Mucosa of gallbladder (tissue), 1 donor: ENCODE measurements at places on chromosomes 1 and 21. TPM values are rescaled to one million over a fixed set of nuclear protein-coding genes. Genes with fewer than 3 reads are reported as not detected.

The PPIAL4G gene
- total RNA-seq: 0.09 TPM

The LRRC53 gene
- total RNA-seq: not detected

- peak; percentile 26 for DNase-seq
Observed at GRCh38 chr1:231612393-231613089, 14.0 kb upstream of the DISC1 start.

The CYP4A11 gene
- total RNA-seq: 14.2 TPM

DNA sequence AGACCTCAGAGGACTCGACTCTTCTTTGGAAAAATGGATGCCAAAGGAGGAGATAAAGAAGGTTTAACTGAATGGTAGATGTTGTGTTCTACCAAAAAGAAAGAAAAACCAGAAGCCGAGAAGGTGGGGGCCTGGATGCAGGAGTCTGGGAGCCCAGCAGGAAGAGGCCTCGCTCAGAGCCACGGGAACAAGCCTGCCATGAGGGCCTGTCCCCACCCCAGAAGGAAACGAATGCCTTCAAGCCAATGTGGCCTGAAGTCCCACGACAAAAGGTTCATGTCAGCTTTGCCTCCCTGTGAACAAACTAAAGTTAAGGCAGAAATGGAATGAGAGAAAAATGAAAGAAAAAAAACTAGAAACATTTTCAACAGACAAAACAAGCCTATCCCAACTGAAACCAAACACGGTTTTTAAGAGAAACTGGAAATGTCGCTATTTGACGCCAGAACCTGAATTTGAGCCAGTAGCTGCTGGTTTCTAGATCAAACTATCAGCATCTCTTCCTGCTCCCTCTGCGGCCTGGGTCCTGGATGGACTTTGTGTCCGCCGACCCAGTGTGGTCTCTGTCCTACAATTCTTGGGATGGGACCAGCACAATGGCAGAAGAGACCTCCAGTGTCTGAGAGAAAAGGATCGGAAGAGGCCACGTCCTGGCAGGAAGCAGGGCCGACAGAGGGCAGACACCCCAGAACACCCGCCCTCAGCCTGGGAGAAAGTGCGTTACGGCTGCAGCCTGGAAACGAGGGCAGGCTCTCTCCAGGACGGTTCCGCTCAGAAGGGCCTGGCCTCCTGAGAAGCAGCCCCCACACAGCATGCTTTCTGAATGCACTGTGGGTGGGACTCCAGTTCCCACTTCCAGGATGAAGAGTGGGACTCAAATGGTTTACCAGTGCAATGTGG is 35.2 kb downstream of the SLC45A1 start:
- no peak for DNase-seq

The A3GALT2 gene
- total RNA-seq: not detected

- DNase-seq: no peak
Observed at GRCh38 chr21:29751473-29752185, 188.2 kb downstream of the GRIK1 start.

The AMY2A gene
- total RNA-seq: 0.98 TPM

The MROH7 gene
- total RNA-seq: 8.0 TPM

The RNU1-3 gene
- total RNA-seq: 1,358 TPM

DNA sequence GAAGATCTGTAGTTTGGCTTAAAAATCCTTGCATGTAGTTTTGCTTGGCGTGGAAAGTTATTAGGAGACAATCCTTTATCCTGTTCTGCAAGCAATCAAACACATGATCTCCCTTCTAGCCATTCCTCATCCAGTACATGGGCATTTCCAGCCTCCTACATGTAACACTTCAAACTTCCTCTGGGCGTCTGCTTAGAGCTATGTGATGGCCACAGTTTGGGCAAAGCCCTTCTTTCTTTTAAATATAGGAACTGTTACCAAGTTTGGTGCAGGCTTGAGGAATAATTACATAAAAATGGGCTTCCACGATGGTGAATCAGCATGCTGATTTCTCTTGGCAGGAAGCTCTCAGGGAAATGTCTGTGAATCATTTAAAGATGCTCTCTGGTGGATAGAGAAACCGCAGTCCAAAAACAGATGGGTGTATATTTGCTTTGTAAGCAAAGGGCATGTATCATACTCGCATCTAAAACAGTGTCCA is 176.9 kb upstream of the FMN2 start:
- DNase-seq: no peak

The C8A gene
- 10.7 TPM for total RNA-seq

- DNase-seq: no peak
Observed at GRCh38 chr1:26066857-26067256, 573 bp downstream of the TRIM63 start.

GRCh38 chr1:160739098-160739511 is at the start of gene SLAMF7:
Gene SLAMF7 (plus strand): TSS chr1:160739247. CDS start chr1:160739302, 55 bp downstream.
- no peak for DNase-seq

The CD160 gene
- 0.17 TPM for total RNA-seq

DNA sequence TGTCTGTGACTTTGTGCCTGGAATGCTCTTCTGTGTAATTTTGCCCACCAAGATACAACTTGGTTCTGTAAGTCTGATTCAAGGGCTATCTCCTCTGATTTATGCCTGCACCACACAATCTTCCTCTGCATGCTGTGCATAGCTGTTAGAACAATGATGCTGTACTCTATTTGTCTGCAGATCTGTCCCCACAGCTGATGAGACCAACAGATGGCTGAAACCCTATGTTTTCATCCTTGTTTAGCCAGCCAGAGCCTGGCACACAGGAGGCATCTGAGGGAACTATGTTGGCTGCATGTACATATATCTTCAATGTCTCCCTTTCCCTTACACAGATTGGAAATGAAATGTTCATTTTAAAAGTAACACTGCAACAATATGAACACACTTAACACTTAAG is 58.0 kb upstream of the ABCA4 start:
- no peak for DNase-seq

DNA sequence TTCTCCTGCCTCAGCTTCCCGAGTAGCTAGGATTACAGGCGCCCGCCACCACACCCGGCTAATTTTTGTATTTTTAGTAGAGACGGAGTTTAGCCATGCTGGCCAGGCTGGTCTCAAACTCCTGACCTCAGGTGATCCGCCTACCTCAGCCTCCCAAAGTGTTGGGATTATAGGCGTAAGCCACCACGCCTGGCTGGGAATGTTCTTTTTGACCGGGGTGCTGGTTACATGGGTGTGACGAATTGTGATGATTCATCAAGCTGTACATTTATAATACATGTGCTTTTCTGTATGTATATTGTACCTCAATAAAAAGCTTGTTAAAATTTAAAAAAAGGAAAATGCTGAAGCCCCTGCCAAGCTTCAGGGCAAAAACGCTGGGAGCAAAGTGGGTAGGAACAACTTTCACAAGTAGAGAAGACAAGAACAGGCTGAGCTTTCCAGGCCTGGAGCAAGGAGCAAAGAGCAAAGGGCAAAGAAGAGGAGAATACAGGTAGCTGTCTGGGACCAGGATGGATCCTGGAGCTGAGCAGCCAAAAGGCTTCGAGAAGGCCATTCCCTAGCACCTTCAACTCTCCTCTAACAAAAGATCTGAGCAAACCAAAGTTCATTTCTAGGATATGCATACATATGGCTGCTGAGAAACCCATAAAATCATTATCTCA is 20.5 kb upstream of the YRDC start:
- DNase-seq: no peak

DNA sequence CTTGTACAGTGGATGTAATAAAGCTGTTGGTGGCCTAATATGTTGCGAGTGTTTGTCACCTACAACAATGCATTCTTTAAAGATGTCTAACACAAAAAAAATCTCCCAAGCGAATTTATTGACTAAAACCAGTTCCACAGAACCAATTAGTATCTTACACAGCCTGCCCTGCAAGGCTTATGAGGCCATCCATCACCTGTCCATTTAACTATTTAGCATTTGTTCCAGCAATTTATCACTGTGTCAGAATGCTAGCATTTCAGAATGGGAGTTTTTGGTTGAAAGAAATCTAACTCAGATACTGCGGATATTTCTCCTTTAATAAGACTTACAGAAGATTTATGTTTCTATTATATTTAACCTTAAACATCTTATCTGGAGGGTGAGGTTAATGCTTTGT is 831.1 kb upstream of the PRMT6 start:
- no peak for DNase-seq

The KANK4 gene
- 0.20 TPM for total RNA-seq

GRCh38 chr1:232260045-232260444 is 369.9 kb downstream of the SIPA1L2 start:
- DNase-seq: no peak

The TRAF3IP3 gene
- 8.9 TPM for total RNA-seq

- DNase-seq: no peak
Observed at GRCh38 chr1:10617931-10618885, 143.5 kb downstream of the PEX14 start.

The LAX1 gene
- 1.9 TPM for total RNA-seq

The RCAN3 gene
- 19.1 TPM for total RNA-seq

The CELA3A gene
- 25.1 TPM for total RNA-seq

DNA sequence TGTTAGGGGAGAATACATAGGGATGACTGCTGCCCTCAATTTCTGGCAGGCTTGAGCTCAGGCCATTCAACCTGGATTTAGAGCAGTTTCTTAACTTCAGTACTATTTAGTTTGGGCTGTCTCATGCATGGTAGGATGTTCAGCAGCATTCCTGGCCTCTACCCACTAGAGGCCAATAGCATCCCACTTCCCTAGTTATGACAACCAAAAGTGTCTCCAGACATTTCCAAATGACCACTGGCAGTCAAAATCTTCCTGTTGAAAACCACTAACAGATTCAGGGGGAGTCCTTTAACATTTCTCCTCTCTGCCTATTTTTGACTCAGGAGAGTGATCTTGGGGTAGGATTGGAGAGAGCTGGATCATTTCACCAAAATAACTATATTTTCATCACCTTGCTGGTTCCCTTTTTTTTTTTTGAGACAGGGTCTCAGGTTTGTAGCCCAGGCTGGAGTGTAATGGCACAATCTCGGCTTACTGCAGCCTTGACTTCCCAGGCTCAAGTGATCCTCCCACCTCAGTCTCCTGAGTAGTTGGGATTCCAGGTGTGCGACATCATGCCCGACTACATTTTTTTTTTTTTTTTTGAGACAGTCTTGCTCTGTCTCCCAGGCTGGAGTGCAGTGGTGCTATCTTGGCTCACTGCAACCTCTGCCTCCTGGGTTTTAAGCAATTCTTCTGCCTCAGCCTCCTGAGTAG is 8.7 kb downstream of the GNAT2 start:
- DNase-seq: no peak

The SOD1 gene
- total RNA-seq: 344 TPM

GRCh38 chr1:50109647-50110075 is 941 bp downstream of the ELAVL4 start:
- no peak for DNase-seq

DNA sequence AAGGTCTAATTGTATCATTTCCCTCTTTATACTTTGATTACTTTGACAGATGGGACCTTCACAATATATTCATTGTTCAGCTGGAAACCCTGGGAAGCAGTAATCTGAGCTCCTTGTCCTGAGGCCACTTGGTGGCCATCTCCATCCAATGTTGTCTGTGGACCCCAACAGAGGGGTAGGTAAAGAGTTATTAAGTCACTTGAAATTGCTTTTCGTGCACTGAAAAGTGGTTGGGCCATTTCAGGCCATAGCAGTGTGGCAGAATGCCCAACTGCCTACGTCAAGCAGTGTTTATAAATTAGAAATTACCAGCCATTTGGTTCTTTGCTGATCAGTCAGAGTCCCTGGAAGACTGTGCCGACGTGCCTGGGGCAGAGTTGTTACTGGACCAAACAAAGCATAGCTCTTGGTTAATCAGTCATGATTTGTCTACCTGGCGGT is 308.3 kb upstream of the USP25 start:
- no peak for DNase-seq

The DPH2 gene
- 16.6 TPM for total RNA-seq

The FAM72D gene
- 0.52 TPM for total RNA-seq

GRCh38 chr1:101025283-101025656 is 314 bp downstream of the DPH5 start:
- DNase-seq: no peak

The SPRR2F gene
- total RNA-seq: not detected
